ENCODE measurements at places on chromosomes 3 and 15. TPM values are rescaled to one million over a fixed set of nuclear protein-coding genes. Genes with fewer than 3 reads are reported as not detected.
A peak's percentile ranks its signal among the peaks of the same experiment; 100 is the strongest.

RTP3 gene
- not detected for total RNA-seq

VILL gene
- 7.9 TPM for total RNA-seq

PLXNB1 gene
- total RNA-seq: 257 TPM

QTRT2 gene
- total RNA-seq: 7.6 TPM

ADGRG7 gene
- not detected for total RNA-seq

UROC1 gene
- not detected for total RNA-seq

SLC12A6 gene
- 73.4 TPM for total RNA-seq

IGDCC3 gene
- total RNA-seq: 0.49 TPM

EPHB3 gene
- total RNA-seq: 17.7 TPM

CPLX3 gene
- not detected for total RNA-seq

CLDN1 gene
- 48.6 TPM for total RNA-seq

MSL2 gene
- total RNA-seq: 18.7 TPM

- DNase-seq: no peak
Observed at GRCh38 chr3:167502401-167502800, 28.6 kb upstream of the SERPINI2 start.

DNA sequence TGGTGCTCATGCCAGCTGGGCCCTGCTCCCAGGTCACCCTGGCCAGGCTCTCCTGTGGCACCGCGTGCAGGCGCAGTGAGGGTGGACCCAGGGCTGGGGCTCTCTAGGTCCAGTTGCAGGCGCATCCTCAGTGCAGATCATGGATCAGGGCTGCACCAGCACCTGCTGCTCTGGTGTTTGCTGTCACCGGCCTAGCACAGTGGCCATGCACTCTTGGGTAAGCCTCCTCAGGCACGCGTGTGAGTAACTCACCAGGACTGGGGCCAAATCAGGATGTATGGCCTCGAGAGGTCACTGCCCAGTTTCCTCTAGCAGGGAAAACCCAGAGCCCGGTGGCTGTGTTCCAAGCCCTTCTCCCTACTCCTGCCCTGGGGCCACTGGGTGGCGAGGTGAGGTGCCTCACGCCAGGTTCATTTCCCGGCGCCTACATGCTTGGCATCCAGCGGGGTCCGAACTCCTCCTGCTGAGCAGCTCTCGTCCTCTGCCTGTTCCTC lies 45.5 kb upstream of the SLC41A3 start:
- DNase-seq: peak; percentile 78

DNA sequence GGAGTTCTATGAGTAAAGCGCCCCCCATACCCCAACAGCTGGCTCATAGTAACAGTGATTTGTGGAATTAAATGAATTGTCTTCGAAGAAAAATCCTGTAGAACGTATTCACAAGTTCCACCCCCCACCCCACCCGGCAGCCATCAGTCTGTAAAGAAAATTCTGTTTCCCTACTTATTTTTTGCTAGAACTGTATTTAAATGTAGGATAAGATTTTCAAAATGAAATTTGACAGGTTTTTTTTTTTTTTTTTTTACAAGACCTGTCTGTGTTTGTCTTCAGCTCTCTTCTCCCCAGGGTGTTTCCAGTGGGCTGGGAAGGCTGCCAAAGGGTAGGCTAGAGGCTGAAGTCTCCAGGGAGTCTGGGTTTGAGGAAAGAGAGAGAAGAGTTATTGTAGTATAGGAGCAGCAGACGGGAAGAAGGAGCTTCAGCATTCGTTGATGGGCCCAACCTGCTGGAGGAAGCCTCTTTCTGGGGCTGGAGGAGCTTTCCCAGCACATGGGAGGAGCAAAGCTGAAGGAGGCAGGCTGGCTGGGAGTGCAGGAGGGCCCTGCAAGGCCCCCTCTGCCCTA lies 130.6 kb upstream of the SEMA6D start:
- no peak for DNase-seq

GRCh38 chr3:52393959-52394670 lies 50.8 kb downstream of the SEMA3G start:
- DNase-seq: no peak

GRCh38 chr3:112097378-112097777 lies 11.2 kb downstream of the C3orf52 start:
- DNase-seq: no peak

- no peak for DNase-seq
Observed at GRCh38 chr3:126245811-126246727, 65.7 kb upstream of the ALDH1L1 start.

GRCh38 chr15:40436116-40436891 lies 4.4 kb upstream of the BAHD1 start:
- DNase-seq: no peak

DNA sequence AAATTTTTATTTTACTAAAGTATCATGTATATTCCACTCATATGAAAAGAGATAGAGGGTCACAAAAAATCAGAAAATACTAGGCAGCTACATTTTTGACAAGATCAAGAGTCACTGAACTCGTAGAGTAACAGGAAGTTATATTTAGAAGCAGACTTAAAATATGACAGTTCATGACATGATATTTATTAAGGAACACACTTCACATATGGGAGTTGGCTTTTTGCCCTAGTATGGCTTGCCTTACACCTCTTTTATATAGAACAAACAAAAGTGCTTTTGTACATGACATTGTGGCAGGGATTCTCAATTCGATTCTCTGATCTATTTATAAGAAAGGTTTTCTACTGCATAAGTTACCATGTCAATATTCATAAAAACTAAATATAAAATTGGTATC lies 80.1 kb upstream of the GBE1 start:
- no peak for DNase-seq

GRCh38 chr15:89375093-89376005 lies 40.7 kb upstream of the POLG start:
- no peak for DNase-seq

DNA sequence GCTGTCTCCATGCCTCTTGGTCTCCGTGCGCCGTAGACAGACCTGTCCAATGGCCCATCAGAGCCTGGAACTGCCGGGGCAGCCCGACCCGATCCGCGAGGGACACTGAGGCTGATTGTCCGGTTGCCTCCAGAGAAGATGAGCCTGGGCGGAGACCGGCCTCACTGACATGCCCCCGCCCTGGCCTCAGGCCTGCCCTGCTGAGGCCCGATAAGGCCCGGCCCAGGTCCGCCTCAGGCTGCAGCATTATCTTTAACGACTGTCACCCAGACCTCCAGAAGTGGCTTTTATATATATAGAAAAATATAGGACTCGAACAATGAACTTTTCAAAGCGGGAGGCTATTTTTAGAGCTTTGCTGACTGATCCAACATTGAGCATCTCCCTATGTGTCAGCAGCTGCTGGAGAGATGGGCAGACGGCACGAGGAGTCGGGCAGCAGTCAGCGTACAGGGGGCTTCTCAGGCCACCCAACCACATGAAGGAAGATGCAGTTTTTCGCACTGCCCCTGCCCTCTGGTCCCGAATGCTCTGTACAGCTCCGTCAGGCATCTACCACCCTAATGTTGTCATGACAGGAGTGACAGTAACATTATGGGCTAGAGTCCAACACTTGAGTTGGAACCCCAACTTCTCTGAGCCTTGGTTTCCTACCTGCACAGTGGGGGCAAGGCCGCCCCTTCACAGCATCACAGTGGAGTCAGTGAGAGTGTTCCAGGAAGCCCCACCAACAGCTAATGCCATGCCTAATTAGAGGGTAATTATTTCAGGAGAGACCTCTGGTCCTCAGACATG lies 112.0 kb upstream of the RPL32 start:
- DNase-seq: no peak

- DNase-seq: no peak
Observed at GRCh38 chr3:32176989-32177701, 61.3 kb upstream of the CMTM8 start.

GRCh38 chr3:130392266-130392665 lies 46.8 kb downstream of the COL6A5 start:
- DNase-seq: no peak

GRCh38 chr3:42096796-42097565 lies 5.8 kb downstream of the TRAK1 start:
- no peak for DNase-seq

DNA sequence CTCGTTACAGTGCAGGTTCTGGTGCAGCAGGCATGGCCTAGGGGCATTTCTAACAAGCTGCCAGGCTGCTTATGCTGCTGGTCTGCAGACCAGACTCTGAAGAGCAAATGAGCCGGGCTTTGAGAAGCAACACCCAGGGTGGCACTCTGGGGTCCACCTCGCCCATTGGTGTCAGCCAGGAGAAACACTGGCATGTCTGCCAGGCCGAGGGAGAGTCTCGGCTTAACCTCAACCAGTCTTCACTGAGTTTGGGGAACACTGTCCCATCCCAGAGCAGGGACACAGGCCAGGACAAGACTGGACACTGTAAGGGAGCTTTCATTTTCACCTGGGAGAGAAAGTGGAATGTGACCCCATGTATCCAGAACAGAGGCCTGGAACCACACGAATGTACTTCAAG lies 93.4 kb downstream of the TOP2B start:
- DNase-seq: no peak

DNA sequence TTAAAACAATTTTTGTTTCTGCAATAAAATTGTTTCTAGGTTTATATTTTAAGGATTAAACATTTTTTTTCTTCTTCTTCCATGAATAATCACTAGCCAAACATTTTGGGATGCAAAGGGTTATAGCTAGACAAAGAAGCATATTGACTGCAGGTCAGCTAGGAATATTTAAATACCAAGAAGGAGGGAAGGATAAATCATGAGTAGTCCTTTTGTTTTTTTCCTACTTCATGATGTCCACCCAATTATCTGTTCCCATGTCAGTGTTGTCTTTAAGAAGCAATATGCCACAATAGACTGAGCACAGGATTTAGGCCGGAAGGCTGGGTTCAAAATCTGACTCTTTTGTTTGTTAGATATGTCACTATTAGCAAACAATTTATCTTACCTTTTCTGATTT lies 82.1 kb downstream of the VPS8 start:
- DNase-seq: no peak

DNA sequence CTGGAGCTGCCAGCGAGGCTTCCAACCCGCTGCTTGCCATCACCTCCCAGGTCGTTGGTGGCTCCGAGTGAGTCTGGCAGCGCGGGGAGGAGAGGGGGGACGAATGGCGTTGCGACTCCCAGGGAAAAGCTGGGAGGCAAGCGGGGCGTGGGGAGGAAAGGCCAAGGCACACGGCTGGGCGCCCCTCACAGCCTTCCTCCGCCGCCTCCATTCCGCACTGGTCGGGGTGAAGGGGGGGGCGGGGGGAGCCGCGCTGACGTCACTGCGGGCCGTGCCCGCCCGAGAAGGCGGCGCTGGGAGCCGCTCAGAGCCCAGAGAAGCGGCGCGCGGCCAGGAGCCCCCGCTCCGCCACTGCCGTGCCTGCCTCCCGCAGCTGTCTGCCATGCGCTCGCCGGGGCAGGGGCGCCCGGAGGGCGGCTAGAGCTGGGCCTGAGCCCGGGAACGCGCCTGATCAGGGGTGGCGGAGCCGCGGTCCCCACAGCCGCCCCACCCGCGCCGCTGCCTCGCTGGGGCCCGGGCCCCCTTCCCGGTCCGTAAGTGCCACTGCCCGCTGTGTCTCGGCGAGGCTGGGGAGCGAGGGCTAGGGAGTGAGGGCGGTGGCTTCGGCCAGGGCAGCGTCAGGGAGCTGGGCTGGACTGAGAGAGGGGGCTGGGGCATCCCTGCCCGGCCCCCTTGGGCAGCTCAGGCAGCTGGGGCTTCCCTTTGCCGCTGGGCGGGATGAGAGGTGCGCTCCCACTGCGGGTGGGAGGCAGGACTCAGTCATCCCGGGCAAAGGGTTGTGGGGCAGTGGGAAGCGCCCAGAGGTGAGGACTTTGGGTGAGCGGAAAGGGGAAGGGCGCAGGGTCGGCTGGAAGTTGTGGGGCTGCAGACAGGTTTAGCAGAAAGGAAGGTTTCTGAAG lies 27.8 kb upstream of the POLG start:
- no peak for DNase-seq

DNA sequence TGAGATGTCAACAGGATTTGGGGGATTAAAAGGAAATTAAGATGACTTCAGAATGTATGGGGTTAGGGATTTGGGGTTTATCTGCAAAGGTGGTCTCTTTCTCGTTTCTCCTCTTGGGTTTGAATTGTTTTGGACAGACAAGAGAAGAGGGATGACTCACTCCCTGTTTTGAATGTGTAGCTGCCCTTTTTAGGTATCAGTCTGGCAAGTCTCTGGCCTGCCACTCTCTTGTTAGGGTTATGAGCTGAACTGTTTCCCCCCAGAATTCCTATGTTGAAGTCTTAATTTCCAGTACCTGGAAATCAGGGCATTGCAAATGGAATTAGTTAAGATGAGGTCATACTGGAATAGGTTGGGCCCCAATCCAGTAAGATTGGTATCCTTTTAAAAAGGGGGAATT lies 291.7 kb downstream of the MEX3B start:
- DNase-seq: no peak

GRCh38 chr15:59444980-59445545 lies 7.1 kb downstream of the FAM81A start:
- no peak for DNase-seq

DNA sequence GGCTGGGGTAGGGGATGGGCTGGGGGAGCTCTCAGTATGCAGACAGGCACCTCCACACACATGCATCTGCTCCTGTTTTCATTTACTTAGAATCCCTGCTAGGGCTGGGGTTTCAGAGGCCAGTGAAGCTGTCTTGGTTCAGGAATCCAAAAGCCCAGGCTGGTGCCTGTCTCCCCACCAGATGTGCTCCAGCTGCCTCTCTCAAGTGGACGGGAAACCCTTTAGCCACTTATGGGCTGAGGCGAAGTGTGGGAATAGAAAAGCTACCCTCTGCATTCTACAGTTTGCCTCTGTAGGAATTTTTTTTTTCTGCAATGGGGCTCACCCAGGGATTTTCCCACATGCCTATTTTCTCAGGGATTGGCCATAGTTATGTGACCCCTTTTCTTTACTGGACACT lies 72.5 kb downstream of the ATP2B2 start:
- DNase-seq: no peak

GRCh38 chr15:32675466-32675865 lies 34.0 kb downstream of the SCG5 start:
- DNase-seq: no peak

DNA sequence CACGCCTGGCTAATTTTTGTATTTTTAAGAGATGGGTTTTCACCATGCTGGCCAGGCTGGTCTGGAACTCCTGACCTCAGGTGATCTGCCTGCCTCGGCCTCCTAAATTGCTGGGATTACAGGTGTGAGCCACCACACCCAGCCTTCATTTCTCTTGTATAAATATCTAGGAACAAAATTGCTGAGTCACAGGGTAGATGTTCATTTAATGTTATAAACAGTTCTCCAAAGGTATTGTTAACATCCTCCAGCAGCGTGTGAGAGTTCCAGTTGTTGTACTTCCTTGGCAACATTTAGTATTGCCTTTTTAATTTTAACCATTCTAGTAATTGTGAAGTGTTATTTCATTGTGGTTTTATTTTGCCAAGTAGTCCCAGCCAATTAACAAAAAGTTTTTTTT lies 23.6 kb upstream of the MTMR14 start:
- DNase-seq: no peak

GRCh38 chr3:27533261-27533607 lies 49.0 kb upstream of the SLC4A7 start:
- DNase-seq: no peak

DNA sequence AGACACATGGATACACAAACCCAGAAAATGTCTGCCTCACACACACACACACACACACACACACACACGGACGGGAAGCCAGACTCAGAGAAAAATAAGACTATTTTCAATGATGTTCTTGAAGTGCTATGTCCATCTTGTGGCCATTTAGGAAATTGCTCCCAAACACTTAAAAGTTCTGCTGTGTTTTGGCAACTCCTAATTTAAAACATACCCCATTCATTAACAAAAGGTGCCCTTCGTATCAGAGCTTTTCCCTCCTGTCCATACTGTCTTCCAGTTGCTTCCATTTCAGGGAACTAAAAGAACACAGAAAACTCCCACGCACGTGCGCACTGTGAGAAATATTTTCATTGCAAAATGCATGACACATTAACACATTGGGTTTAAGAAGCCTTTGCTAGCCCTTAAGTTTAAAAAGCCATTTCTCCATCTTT lies 44.6 kb downstream of the SLC12A1 start:
- no peak for DNase-seq
